Activated CD4-positive, alpha-beta T cell treated with anti-CD3 and anti-CD28 coated beads, Interleukin-2, amount 10 ng/mL, durations not matched to agents 24 days and 14 days (primary cell): ENCODE measurements at places on chromosomes 2 and 18. TPM values are rescaled to one million over a fixed set of nuclear protein-coding genes. Genes with fewer than 3 reads are reported as not detected.

GRCh38 chr2:15826273-15826717 lies 114.1 kb upstream of the MYCN start:
- no peak for DNase-seq
- no peak overlapping the region for H3K27ac ChIP-seq
- H3K36me3 ChIP-seq: no peaks in the 10 kb centered on the region
- no peak overlapping the region for H3K4me3 ChIP-seq

GRCh38 chr18:45734505-45734904 lies 10.5 kb downstream of the SLC14A1 start:
- H3K27me3 ChIP-seq: peaks cover 5% of the 10 kb centered on the region
- H3K36me3 ChIP-seq: no peaks in the 10 kb centered on the region
- H3K4me1 ChIP-seq: no peaks in the 10 kb centered on the region
- H3K27ac ChIP-seq: no peak overlapping the region
- no peak overlapping the region for H3K4me3 ChIP-seq

DNA sequence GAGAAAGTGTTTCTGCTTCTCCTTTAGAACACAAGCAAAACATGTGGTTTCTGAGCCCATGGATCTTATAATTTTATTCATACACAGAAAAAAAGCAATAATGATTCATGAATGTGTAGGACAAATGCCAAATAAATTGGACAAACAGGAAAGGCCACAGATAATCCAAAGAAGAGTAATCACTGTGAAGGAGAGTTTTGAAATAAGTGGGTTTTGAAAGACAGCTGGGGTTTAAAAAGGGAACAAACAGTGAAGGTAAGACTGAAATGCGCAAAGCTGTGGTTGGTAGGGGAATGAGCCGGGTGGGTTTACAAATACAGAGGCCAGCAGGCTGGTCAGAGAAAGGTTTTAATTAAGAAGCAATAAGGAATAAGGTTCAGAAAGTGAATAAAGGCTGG lies 50.0 kb upstream of the MBOAT2 start:
- no peak overlapping the region for H3K27ac ChIP-seq
- peaks cover 1% of the 10 kb centered on the region for H3K4me1 ChIP-seq
- H3K36me3 ChIP-seq: no peaks in the 10 kb centered on the region
- H3K27me3 ChIP-seq: peaks cover 2% of the 10 kb centered on the region
- no peak for DNase-seq

DNA sequence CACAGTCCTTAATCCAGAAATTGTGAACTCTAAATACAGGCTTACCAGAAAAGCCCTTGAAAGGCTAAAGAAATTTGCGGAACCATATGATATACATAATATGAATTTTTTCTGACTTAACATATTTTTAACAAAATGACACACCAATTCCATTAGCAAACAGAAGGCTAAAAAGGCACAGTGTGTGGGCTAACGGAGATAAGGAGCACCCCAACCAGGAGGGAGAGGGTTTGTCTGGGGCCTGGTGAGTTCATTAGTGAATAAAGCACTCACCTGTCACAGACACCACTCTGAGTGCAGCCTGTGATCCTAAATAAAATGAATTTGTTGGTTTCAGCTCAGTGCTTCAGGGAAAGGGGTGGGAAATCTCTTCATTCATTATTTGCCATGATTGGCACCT lies 2.7 kb upstream of the FECH start:
- no peak for DNase-seq
- H3K4me1 ChIP-seq: peaks cover 16% of the 10 kb centered on the region
- H3K27ac ChIP-seq: no peak overlapping the region
- no peaks in the 10 kb centered on the region for H3K36me3 ChIP-seq
- H3K4me3 ChIP-seq: no peak overlapping the region

- H3K27ac ChIP-seq: no peak overlapping the region
- peaks cover 2% of the 10 kb centered on the region for H3K4me1 ChIP-seq
- DNase-seq: no peak
- peaks cover 8% of the 10 kb centered on the region for H3K27me3 ChIP-seq
- no peaks in the 10 kb centered on the region for H3K36me3 ChIP-seq
These were observed 32.6 kb upstream of the SPAG16 start for GRCh38 chr2:213251618-213252017.

The PSMA8 gene
- 0.80 and 0.93 TPM in 2 replicates for total RNA-seq

The REG3G gene
- not detected in 2 replicates for total RNA-seq

The RFX8 gene
- total RNA-seq: 0.38 and 0.49 TPM in 2 replicates
